ENCODE measurements at places on chromosomes 5 and 9. TPM values are rescaled to one million over a fixed set of nuclear protein-coding genes. Genes with fewer than 3 reads are reported as not detected.

- DNase-seq = no peak
Observed at GRCh38 chr5:147113967-147114366, 120.9 kb upstream of the STK32A start.

The PAEP gene
- not detected for polyA plus RNA-seq

The CCDC127 gene
- 3.0 TPM for polyA plus RNA-seq

DNA sequence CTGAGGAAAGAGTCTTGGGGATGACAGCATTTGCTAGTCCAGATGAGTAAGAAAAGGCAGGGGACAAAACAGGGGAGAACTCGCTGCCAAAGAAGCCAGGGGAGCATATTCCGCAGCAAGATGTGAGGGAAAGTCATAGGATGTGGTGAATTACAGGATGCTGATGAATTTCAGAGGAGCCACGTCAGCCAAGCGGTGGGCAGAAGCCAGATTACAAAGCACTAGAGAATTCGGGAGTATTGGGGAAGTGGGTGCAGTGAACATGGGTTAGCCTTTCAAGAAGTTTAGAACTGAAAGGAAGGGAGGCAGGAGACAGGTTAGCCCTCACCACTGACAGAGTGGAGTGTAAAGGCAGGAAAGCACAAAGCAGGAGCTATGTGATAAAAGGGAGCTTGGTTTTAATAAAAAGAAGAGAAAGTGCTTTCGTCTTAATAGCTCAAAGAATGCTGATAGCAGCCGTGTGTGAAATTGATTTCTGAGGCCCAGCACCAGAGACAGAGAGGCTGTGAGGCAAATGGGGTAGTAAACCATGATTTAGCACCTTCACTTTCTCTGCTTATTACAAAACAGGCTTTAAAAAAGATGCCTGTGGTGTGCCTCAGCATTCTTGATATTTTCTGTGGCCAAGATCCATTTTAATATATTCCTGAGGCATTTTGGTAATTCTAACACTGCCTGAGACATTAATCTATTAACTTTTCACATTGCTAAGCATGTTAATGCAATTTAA, 16.9 kb downstream of the ADAMTSL1 start:
- peak; percentile 97 for DNase-seq

The RELL2 gene
- polyA plus RNA-seq = 21.5 TPM

The PDZD2 gene
- 3.1 TPM for polyA plus RNA-seq

- DNase-seq = no peak
Observed at GRCh38 chr5:132840896-132841295, 10.4 kb upstream of the SHROOM1 start.

- no peak for DNase-seq
Observed at GRCh38 chr5:178899289-178899688, 3.6 kb downstream of the ZFP2 start.

DNA sequence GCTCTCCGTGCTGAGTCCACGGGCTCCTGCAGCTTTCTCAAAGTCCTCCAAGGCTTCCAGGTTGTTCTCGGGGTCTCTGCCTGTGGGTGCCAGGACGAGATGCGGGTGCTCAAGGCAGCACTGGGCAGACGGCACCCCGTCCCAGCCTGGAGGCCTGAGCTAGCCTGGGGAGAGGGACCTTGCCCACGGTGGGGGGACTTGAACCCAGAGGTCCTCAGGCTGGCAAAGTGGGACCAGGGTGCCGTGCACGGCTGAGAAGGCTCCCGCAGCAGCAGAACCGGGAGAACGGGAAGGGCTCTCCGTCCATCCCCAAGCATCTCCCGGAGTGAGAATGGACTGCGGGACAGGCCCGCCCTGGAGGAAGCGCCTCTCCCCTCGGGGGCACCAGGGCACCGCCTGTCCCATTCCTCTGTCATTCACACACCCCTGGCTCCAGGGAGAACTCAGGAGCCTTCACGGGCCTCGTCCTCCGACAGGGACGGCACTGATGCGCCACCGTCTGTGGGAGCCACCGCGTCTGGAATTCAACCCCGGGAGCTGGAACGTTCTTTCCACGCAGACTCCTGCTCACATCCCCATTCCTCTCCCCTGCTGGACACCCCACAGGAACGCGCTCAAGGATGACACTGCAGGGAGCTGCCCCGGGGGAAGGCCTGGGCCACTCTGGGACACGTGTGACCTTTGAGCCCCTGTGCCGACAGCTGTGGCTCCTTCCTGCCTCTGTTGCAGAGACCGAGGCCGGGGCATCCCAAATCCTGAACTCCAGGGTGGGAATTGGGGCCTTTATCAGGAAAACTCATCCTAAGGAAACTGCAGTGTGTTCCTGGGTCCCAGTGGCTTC, 16.3 kb upstream of the OBP2B start:
- DNase-seq = no peak

DNA sequence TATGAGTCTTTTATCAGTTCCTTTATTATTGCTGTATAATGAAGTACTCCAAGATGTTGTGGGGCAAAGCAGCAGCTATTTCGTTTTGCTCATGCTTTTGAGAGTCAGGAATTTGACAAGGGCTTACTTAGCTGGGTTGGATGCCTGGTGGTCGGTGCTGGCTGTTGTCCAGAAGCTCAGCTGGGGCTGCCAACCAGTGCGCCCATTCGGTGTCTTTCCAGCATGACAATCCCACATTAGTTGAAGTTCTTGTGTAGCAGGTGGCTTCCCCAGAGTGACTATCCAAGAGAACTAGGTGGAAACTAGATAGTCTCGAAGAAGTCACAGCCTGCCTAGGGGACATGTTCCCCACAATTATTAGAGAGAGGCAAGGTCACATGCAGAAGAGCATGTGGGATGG, 3.4 kb upstream of the FLT4 start:
- DNase-seq = no peak

DNA sequence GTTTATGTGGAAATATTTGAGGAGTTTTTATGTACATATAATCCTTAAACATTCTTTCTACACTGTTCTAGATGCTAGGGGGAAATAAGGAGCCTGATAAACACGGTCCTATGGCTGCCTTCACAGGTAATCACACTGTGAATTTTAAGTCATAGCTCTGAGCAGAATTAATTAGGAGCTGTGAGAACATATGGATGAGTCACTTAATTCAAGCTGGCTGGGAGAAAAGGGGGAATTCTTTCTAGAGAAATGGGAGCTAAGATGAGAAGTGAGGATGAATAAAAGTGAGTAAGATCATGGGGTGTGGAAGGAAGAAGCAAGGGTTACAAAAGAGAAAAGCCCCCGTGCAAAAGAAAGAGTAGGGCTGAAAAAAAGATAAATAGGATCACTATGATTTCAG, 290.8 kb downstream of the DNAH5 start:
- DNase-seq = peak; percentile 49

The RCL1 gene
- 15.4 TPM for polyA plus RNA-seq

Measured in foreskin keratinocyte (primary cell).